ENCODE measurements at places on chromosomes 16 and 17. TPM values are rescaled to one million over a fixed set of nuclear protein-coding genes. Genes with fewer than 3 reads are reported as not detected.

KIF18B gene
- 2.2 TPM for total RNA-seq

FGF11 gene
- 13.1 TPM for total RNA-seq

ZNF597 gene
- total RNA-seq: 5.0 TPM

WNT3 gene
- 6.3 TPM for total RNA-seq

ENPP7 gene
- total RNA-seq: not detected

CDH5 gene
- total RNA-seq: 7.8 TPM

KRTAP4-5 gene
- not detected for total RNA-seq

CCL4 gene
- total RNA-seq: 2.8 TPM

Data from parietal lobe (tissue), 2 donors.